ENCODE measurements at places on chromosomes 5 and 9. TPM values are rescaled to one million over a fixed set of nuclear protein-coding genes. Genes with fewer than 3 reads are reported as not detected.

Gene C5orf46
- not detected for total RNA-seq

Gene LIFR
- not detected for total RNA-seq

Gene AK6
- total RNA-seq, result 104 TPM

Gene PCDHGB3
- total RNA-seq, result 0.18 TPM

Gene FAM221B
- total RNA-seq, result not detected

- no peak within 1 kb of the TSS for H3K4me3 ChIP-seq
- H3K27me3 ChIP-seq, result no peaks in the 10 kb centered on the region
- DNase-seq, result no peak
- no peaks in the 10 kb centered on the region for H3K36me3 ChIP-seq
- H3K27ac ChIP-seq, result no peak within 1 kb of the TSS
Observed at GRCh38 chr5:41510176-41510831, at the start of gene PLCXD3. Gene PLCXD3, minus strand, starts transcription at chr5:41510601. Its CDS starts 75 bp downstream, at chr5:41510526.

DNA sequence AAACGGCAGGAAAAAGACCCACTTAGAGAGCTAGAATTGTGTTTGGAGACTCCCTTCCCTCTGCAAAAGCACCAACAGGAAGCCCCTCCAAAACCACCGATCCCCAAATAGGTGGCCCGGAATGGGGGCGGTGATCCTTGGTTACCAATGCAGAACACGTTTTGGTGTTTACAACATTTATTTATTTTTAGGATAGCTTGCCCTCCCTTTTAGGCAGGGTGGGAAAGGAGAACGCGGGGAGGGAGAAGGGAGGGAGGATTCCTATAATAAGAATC lies 579 bp upstream of the NTRK2 start:
- H3K4me3 ChIP-seq, result no peak overlapping the region
- no peak overlapping the region for H3K27ac ChIP-seq

DNA sequence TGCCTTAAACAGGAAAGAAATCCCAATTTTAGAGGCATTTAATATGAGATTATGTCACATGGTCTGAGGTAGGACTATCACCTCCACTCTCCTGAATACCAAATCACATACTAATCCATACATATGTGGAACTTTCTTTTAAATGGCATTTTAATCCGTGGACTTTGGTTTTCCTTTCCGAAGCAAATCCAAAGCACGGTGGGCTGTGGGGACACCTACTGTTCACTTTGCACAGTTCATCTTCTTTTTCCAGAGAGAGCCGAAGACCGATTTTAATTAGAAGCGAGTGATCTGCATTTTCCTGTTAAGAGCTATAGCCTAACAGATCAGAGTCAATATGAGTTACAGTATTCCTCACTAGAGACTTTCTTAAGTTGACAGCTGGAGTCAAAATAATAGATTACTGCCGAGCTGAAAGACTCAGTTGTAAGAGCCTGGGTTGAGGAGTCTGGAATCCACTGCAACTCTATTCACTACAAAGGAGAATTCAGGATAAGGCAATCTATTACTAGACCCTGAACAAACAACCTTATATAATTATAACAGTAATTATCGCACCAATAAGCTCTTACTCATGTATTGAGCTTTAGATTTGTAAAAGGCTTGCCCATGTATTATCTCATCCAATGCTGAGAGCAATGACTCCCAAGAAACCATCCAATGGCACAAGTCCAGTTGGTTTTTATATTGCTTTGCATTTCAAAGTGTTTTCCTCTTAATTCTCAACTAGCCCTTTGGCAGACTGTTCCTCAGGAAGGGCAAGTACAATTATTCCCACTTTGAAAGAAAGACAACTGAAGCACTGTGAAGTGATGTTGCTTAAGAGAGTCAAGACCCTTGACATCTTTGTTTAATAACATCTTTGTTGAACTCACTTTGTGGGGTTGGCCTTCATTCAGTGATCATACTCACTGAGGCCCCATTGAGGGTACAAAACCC lies 144.7 kb downstream of the TRPM6 start:
- DNase-seq, result no peak
- no peaks in the 10 kb centered on the region for H3K4me1 ChIP-seq
- no peak overlapping the region for H3K27ac ChIP-seq
- H3K27me3 ChIP-seq, result no peaks in the 10 kb centered on the region

GRCh38 chr5:2749514-2750025 lies 1.9 kb downstream of the IRX2 start:
- H3K27ac ChIP-seq, result no peak overlapping the region
- no peaks in the 10 kb centered on the region for H3K36me3 ChIP-seq
- H3K27me3 ChIP-seq, result peaks cover 5% of the 10 kb centered on the region
- DNase-seq, result no peak

GRCh38 chr5:31769530-31769929 lies 130.6 kb downstream of the PDZD2 start:
- no peak for DNase-seq
- H3K4me3 ChIP-seq, result no peak overlapping the region
- no peaks in the 10 kb centered on the region for H3K36me3 ChIP-seq
- no peak overlapping the region for H3K27ac ChIP-seq
- no peaks in the 10 kb centered on the region for H3K4me1 ChIP-seq

Measured in CD8-positive, alpha-beta memory T cell (primary cell).